ENCODE measurements at places on chromosomes 13 and 19.

DNA sequence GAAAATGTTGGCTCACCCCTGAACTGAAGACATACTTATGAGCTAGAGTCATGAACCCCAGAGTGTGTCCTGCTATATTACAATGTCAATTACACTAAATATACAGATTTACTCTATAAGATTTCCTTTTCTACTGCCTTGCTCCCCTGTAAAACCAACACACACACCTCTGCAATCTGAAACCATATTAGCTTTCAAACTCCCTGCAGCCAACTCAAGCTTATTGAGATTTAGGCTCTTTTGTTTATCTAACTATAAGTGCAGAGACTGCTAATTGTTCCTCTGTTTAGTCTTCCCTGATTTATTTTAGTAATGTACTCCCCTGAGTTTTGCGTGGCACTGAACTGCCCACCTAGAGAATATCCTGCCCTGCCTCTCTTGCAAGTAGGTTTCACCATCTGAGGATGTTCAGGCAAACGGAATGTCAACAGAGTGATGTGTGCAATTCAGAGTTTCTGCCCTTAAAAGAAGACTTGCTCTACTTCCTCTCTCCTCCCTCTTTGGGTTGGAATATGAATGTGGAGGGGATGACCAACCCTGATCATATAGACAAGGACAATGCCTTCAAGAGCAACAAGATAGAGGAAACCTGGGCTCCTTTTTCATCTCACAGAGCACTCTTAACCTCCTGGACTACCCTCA is 22.3 kb downstream of the FAM216B start:
- DNase-seq: no peak

DNA sequence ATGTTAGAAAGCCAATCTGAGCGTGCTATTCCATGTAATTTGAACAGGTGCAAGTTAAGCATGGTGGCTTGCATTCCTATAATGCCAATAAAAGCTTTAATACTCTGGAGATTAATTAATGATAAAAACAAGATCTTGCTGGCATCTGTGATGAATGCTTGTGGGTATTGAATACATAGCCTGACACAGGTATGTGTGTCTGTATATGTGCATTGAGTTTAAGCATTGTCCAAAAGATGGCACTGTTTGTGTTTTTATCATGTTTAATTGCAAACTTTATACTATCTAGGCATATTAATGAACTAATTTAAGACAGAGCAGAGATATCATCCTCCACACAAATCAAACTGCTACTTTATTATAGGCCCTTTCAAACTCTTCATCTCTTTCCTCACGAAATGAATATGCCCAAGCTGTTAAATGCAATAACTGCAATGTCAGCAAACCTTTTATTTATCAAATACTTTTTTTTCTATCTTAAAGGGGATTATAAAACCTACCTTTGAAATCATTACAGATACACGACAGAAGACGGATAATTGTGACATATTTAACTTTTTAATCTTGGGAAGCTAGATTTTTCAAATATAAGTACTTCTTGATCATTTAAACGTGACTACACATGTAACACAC is 86.5 kb downstream of the TNFSF11 start:
- DNase-seq: peak; percentile 10

- DNase-seq: no peak
Observed at GRCh38 chr19:41734585-41734984, 20.7 kb upstream of the CEACAM6 start.

DNA sequence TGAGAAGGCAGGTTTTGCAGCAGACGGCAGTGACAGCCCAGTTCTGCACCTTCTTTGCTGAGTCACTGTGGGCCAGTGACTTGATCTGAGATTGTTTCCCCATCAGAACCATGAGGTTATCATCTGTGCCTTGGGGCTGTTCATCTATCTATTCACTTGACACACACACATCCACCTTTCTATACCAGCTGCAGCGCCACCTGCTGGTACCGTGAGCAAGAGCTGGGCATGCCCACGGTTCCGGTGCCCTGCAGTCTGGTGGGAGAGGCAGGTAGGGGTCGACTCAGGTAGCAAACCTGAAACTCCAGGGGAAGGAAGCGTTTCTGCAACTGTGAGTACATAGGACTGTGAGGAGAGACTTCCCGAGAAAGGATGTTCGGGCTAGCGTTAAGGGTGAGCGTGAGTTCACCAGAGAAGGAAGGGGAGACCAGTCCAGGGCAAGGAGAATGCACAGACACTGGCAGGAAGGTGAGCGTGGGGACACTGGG is 7.5 kb upstream of the LIN7B start:
- DNase-seq: peak; percentile 77

DNA sequence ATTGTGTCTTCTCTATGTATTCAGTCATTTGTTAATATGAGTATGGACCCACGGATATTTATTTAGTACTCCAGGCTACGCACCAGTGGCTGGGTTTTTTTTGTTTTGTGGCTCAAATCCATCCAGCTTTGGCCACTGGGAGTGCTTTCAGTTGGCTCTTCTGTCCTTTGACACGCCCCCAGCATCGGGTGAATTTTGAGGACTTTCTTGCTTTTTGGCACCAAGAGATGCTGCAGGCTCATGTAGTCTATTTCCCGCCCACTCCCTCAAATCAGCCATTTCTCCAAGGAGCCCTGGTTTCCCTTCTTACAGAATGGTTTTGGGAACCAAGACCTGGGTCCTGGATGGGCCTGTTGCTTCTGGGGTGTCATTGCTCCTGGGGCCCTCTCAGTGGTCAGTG is 55.8 kb downstream of the SMARCA4 start:
- DNase-seq: no peak

DNA sequence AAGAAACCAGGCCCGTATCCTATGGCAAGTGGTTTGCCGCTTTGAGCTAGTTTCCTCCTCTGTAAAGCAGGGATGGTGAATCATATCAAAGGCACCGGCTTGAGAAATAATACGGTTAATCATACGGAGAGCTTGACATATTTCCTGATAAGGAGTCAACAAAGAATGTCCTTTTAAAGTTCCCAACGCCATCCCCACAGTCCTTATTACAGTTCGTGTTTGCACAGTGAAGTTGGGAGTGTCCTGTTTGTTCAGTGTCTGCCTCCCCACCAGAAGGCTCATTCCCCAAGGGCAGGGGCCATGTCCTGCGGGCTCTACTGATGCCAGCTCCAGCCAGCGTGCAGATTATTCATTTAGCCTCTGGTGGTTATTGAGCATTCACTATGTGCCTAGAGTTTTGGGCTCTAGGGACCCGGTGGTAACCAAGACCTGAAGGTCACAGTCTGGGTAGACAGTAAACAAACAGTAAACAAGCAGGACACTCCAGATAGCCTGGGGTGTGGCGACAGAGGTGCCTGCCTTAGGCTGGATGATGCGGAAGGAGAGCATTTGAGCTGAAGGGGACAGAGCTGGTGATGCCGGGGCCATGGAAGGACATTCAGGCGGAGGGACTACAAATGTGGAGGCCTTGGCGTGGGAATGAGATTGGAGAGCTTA is 6.3 kb downstream of the GRAMD1A start:
- DNase-seq: no peak

- no peak for DNase-seq
Observed at GRCh38 chr19:46442808-46443450, 14.2 kb upstream of the PNMA8C start.

- no peak for DNase-seq
Observed at GRCh38 chr13:34747507-34747906, 194.6 kb upstream of the NBEA start.

GRCh38 chr13:19959141-19959830 is 759 bp downstream of the ZMYM2 start:
- peak; percentile 82 for DNase-seq

DNA sequence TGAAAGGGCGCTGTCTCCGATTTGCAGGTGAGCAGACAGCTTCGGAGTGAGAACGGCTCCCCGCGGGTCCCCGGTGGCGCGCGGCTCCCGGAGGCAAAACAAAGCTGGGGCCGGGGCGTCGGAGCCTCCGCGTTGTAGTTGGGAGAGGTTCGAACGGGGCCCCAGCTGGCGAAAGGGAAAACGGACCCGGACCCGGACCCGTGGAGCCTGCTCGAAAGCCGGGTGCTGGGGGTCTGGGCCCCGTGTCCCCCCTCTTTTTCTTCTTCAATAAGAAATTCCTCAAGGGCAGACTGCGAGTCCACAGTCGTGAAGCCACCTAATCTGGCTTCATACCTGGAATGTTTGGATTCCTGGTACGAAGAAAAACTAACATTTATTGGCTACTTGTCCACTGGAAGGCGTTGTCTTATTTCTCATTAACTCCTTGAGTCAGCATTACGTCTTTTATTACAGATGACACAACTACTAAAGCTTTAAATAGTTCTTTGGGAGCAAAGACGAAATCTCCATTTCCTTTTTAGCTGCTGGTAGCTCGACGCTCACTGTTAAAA is 632 bp upstream of the MTIF3 start:
- DNase-seq: peak; percentile 54

- peak; percentile 64 for DNase-seq
Observed at GRCh38 chr19:48400018-48400742, 6.7 kb downstream of the GRIN2D start.

GRCh38 chr19:1019980-1020867 is 699 bp downstream of the TMEM259 start:
- DNase-seq: peak; percentile 37

DNA sequence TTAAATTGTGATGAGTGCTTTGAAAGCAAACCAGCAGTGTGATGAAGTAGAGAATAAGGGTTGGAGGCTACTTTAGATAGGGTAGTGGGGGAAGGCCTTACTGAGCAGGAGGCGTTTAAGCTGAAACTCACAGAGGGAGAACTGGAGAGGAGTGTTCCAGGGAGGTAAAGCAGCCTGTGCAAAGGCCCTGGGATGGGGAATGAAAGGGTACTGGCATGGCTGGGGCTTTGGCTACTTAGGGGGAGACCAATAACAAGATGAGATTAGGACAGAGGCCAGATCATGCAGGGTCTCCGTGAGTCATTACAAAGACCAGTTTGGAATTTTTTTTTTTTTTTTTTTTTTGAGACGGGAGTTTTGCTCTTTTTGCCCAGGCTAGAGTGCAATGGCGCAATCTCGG is 1.1 kb downstream of the PPP5C start:
- DNase-seq: peak; percentile 10

DNA sequence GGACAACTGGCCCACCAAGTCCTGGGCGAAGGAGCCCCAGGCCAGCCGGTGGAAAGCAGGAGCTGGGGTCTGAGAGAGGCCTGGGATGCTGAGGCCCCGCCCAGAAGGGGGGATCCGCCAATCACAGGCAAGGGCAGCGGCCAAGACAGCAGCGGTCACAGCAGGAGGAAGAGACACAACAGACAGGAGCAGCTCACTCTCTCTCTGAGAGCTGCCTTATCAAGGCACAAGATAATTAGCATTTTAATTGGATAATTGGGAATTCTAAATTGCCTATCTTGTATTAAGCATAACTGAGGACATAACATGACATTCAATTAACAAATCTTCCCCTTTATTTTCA is 46.2 kb downstream of the CEBPG start:
- no peak for DNase-seq

DNA sequence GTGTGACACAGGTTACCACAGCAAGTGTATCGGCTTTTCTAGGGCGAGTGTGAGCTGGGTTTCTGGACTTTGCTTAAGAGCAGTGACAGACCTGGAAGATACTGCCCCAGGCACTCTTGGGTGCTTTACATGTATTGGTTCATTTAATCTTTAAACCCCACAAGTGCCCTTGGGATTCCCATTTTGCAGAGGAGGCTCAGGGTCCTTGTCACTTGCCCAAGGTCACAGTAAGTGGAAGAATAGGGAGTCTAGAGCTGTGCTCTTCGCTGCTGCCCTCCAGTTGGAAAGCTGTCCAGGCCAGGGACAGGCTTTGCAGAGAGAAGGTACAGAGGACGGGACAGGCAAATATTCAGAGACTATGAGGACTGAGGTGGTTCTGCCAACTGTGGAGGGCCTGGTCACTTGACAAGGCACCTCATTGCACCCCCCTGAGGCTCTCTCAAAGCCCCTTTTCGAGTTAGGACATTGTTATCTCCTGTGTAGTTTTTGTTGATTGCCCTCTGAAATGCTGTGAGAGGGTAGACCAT is 42.4 kb downstream of the BBC3 start:
- no peak for DNase-seq

- no peak for DNase-seq
Observed at GRCh38 chr13:113545455-113545930, 39.1 kb upstream of the TFDP1 start.

DNA sequence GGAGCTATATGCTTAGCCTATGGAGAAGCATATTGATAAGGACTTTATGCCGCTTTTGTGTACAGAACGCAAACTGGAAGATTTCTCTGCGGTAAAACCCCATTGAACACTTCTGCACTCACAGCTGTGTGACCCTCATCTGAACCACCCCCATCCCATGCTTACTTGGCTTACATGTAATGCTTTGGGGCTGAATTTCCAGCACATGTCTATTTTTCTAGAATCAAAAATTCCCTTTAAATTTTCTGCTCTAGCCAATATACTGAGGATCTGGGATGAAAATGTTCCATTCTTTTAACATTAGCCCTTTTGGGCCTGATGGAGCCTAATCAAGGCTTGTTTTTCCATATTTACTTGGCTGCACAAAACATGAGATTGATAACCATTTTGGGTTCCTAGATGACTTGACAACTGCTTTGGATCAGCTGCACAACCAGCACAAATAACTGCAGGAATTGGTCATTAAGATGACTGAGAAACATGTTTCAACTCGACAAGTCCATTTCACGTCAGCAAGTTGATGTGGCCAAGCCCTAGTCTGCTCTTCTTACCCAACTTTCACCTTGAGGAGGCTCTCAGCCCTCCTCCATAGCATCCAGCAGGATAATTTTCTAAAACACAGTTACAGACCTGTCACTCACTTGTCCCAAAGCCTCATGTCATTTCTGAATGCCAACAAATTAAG is 52.4 kb downstream of the TNFSF11 start:
- no peak for DNase-seq

GRCh38 chr13:53143757-53144339 is 115.2 kb downstream of the OLFM4 start:
- no peak for DNase-seq

DNA sequence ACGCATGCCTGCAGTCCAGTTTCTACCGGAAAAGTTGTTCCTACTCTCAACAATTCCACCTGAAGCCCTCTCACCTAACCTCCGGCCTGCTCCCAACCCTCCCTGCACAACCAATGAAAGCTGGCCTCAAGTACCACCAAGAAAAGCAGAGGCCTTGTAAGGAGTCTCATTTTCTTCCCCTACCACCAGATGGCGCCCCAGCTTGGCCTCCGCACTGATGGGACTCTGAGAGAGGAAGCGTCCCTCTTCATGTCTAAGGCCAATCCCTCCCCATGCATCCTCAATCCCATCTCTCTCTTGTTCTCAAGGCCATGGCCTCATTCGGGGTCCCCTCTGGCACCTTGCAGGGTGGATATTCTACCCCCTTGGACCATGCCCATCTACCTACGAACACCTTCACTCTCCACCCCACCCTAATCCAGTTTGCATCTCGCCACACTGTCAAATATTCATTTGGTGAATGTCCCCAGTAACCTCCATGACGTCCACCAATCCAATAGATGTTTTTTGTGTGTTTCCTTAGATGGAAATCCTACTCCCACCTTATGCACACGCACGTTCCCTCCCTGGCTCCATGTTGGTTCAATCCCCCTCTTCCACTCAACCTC is 412.8 kb downstream of the ZNF536 start:
- peak; percentile 81 for DNase-seq

- DNase-seq: peak; percentile 8
Observed at GRCh38 chr13:75635101-75635827, 866 bp upstream of the LMO7 start.

GRCh38 chr13:28220166-28220565 is 81.8 kb downstream of the PAN3 start:
- no peak for DNase-seq

All from hematopoietic multipotent progenitor cell treated with erythropoietin and hydrocortisone succinate and interleukin-3 and kit ligand, for 4 days (in vitro differentiated cells).